ENCODE measurements at places on chromosomes 3 and 15.
A peak's percentile ranks its signal among the peaks of the same experiment; 100 is the strongest.

DNA sequence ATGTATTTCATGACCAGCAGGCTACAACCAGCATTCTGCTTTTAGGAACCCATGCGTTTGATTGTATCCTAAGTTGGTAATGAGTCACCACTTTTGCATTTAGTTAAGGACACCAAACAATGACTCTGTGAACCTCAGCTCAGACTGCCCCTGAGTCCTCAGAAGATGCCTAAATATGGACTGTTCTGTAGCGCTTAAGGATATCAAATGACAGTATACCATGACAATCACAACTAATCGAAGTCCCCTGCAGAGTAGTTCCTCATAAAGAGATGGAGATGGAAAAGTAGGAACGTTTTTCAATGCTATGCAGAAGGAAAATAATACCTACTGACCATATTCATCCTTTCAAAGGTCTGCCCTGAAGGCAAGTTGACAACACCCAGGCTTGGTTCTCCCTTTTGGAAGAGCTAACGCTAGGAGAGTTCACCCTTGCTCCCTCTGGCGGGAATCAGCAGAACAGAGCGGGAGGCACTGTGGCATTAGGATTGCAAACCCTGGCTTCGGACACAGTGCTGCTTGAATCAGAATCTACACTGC is 508.6 kb downstream of the FHIT start:
- no peak for DNase-seq

- no peak for DNase-seq
These were observed 15.3 kb upstream of the PARP14 start for GRCh38 chr3:122665226-122665786.

DNA sequence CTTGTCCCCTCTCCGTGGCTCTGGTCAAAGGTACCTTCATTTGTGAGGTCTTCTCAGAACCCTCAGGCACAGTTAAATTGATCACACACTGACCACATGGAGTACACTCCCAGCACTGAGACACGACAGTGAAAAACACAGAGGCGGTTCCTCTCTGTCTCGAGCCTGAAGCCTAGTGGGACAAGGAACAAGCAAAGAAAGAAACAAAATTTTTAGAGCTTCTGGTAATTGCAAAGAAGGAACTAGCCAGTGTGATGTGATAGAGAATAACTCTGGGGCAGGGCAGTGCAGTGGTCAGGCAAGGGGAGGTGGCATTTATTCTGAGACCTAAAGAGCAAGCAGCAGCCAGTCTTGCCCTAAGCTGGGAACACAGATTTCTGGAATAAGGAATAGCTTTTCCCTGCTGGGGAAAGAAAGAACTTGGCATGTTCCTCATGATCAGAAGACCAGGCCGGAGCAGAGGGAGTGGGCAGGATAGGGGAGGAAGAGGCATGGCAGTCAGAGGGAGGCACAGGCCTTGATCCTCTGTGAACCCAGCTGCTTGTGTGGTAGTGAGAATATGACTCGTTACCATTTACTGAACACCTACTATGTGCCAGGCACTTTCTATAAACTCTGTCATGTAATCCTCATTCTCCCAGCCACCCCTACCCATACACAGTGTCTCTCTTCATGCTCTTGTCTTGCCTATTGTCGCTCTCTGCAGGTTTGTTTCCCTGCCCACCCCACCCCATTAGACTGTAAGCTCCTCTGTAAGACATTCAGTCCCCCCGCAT is 262.3 kb upstream of the HES1 start:
- DNase-seq = no peak

- no peak for DNase-seq
These were observed 134.2 kb upstream of the SATB1 start for GRCh38 chr3:18559331-18559842.

GRCh38 chr15:76328106-76328696 is 8.4 kb upstream of the ISL2 start:
- no peak for DNase-seq

DNA sequence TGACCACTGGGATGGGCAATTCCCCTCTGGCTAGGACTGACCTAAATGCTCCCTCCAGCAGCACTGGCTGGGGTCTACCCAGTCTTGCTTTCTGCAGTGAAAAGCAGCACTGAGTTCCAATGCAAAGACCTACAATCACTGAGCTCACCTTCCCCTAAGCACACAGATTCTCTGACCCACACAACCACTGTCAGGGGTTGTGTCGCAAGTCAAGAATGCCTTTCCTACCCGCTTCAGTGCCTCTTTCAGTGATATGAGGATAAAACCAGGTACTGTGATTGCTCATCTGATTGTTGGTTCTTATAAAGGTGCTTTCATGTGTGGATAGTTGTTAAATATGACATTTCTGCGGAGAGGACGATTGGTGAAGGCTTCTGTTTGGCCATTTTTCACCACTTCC is 345.6 kb downstream of the GAP43 start:
- DNase-seq = no peak

- no peak for DNase-seq
These were observed 37.8 kb upstream of the HCLS1 start for GRCh38 chr3:121698476-121698875.

- DNase-seq = no peak
These were observed 424 bp downstream of the HAUS2 start for GRCh38 chr15:42549032-42549491.

DNA sequence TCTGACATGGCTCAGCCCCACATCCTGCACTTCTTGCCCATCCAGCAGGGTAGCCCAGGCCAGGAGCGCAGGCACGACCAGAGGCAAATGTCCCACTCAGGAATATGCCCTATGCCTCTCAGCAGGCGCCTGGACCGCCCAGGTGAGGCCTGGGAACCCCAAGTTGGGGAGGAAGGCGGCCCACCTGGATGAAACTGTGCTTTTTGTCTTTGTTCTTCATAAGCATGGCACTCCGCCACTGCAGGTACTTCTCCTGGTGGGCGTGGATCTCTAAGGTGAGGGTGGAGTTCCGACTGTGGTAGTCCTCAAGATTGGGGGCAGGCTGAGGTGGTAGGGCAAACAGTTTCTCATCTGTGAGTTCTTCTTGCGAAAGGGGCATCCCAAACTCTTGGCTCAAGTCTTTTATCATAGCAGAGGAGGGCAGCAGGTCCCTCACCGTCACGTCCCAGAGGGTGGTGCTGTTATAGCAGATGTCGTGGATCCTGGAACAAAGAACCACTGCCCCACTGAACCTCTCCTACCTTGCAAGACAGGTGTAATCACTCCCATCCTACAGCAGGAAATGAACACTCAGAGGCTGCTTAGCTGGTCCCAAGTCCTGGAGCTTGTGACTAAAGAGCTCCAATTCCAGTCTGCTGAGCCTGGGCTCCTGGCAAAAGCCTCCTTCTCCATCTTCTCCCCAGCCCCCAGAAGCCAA is 53.2 kb downstream of the ACAD9 start:
- no peak for DNase-seq

DNA sequence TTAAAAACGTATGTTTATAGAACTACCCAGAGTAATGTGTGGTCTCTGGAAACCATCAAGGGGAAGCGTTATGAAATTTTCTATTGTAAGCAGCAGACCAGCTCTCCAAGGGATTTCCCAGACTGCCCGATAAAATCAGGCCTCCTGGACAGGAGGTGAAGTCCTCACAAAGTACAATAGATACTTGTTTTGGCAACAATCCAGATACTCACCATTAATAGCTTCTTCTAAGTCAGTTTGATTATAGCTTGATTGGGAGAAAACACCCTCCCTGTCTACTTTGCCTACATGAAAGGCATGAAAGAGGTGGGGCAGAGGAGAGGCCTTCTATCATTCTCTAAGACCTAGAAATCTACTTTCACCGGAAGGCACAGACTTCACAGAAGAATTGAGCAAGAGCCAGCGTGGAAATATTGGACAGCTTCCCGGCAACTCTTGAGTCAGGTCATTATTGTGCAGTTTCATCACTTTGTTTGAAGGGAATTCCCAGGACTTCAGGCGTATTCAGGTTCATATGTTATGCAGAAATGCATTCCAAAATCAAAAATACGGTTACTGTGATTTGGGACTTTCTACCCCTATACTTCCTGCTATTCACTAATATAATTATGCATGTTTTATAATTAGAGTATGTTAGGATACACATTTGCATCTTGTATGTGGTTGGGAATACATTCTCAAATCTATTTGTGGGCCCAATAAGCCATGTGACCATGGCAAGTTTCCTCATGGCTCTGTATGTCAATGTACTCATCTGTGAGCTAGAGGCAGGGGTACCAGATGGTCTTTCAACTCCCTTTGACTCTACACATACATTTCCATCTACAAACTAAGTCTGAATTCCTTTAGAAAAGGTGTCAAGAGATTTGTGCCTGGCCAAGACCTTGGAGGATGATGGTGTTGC is 103.5 kb downstream of the CD47 start:
- no peak for DNase-seq

- no peak for DNase-seq
These were observed 33.8 kb downstream of the ALDH1L1 start for GRCh38 chr3:126146525-126147146.

DNA sequence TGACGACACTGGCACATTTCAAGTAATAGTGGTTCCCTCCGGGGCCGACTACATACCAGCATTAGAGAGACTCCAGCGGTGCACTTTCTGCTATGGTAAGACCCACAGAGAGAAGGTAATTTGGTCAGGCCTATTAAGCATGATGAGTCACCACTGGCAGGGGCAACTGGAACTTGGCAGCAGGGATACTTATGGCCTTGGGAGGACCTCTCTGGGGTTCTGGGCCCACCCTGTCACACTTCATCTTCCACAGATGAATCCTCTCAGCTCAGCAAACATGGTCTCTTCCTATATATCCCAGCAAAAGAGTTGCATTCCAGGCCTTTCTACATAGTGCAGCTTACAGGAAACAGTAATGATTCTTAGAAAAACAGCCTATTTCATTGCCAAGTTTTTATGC is 88.0 kb downstream of the PIK3R4 start:
- DNase-seq = no peak

DNA sequence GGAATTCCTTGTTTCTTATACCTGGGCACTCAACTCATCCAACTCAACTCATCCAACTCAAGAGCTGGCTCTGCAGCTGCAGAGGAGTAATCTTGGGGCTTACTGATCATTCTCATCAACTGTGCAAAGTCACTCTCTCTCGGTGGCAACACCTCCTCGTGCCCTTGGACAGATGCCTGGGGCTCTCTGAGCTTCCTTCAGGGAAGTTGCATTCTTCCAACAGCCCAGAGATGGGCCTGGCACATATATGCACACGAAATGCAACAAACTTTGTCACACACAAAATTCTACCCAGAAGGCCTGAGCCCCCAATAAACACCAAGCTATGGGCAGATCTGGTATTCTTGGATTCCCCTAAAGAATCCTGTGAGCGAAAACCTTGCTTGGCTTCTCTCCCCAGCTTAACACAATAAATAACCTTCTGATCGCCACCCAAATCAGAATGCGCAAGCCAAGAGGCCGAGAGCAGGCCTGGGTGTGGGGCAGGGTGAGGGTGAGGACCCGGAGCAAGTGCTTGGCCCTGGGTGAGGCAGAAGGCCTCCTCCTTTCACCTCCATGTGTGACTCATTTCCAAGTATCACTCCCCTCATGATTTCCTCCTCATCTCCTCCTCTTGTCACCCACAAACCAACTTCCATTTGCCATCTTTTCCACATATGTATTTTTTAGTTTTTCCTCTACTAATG is 15.4 kb downstream of the TGM5 start:
- DNase-seq = no peak

- DNase-seq = no peak
These were observed 281.7 kb upstream of the ROPN1 start for GRCh38 chr3:124273651-124274050.

- no peak for DNase-seq
These were observed 1.1 kb upstream of the HAPLN3 start for GRCh38 chr15:88896333-88897033.

- DNase-seq = no peak
These were observed 86.9 kb upstream of the HERC1 start for GRCh38 chr15:63920504-63921175.

DNA sequence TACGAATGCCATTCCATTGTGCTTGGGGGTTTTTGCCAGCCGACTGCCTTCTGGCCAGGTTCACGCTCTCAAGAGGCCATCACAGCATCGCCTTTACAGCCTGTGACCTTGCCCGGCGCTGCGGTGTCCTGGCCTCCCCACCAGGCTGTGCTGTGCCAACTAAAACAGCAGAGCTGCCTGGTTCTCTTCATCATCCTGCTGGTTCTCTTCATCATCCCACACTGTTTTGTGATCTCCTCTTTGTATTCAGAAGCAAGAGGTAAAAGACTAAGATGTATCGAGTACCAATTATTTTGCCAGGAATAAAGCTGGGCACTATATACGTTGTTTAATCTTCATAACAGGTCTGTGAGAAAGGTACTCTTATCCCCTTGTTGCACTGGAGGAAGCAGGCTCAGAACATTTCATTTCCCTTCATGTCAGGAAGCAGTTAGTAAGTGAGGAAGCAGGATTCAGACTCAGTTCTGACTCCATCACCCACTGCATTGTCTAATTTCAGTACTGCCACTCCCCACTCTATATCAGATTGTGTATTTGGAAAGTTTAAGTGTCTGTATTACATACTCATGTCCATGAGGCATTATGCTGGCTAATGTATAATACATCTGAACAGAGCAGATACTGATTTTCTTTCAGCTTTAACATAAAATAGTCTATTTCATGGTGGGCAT is 92.7 kb downstream of the LRRC28 start:
- DNase-seq = no peak

DNA sequence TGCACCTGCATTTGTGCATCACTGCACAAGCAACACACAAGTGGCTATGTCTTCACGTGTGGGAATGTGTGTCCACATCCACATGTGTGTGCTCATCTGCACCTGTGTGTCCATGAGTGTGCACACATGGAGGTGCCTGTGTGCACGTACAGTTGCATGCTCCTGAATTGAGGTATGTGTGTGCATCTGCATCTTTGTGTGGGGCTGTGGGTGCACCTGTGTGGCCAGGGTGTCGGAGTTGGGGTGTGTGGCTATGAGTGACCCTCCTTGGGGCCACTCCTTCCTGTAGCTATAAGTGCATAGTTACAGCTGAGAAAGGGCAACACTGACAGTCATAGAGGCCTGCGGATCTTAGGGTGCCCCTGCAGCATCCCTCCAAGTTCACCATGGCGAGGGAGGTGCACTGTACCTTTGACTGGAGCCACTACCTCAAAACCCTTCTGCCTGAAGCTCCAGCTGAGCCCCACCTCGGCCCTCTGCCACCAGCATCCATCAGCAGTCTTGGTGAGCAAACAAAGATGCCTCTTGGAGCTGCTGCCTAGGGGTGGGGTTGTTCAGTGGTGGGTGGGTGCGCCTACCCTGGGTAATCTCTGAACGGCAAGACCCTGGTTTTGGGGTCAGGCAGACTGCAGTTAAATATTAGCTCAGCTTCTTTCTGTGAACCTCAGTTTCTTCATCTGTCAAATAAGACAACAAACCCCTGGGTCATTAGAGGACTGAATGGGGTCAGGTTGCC is 5.2 kb upstream of the HHATL start:
- DNase-seq = no peak

GRCh38 chr15:80755885-80756284 is 23.3 kb upstream of the CEMIP start:
- peak; percentile 39 for DNase-seq

DNA sequence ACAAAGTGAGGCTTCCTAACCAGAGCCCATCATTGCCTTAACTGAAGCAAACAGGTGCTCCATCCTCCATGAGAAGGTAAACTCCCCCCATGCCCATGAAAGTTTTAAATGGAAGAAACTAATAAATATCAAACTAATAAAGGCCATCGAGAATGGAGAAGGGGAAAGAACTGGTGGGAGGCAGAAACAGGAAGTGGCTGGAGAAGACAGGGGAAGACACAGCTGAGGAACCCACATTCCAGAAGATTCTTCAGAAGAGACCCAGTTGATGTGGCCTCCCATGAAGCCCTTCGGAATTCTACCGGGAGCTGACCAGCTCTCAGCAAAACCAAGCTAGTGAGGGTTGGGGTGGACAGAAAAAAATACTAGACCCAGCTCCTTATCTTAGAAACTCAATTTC is 41.6 kb downstream of the SH3BP5 start:
- DNase-seq = no peak
